Neural crest cell (in vitro differentiated cells): ENCODE measurements at places on chromosomes 4 and X. TPM values are rescaled to one million over a fixed set of nuclear protein-coding genes. Genes with fewer than 3 reads are reported as not detected.

HTN1 gene
- not detected in 2 replicates for total RNA-seq

- no peaks in the 10 kb centered on the region for H3K4me1 ChIP-seq
- no peak for DNase-seq
- H3K27me3 ChIP-seq, result no peaks in the 10 kb centered on the region
- peaks cover 30% of the 10 kb centered on the region for H3K36me3 ChIP-seq
Observed at GRCh38 chr4:751676-752075, 46.0 kb downstream of the PCGF3 start.

DNA sequence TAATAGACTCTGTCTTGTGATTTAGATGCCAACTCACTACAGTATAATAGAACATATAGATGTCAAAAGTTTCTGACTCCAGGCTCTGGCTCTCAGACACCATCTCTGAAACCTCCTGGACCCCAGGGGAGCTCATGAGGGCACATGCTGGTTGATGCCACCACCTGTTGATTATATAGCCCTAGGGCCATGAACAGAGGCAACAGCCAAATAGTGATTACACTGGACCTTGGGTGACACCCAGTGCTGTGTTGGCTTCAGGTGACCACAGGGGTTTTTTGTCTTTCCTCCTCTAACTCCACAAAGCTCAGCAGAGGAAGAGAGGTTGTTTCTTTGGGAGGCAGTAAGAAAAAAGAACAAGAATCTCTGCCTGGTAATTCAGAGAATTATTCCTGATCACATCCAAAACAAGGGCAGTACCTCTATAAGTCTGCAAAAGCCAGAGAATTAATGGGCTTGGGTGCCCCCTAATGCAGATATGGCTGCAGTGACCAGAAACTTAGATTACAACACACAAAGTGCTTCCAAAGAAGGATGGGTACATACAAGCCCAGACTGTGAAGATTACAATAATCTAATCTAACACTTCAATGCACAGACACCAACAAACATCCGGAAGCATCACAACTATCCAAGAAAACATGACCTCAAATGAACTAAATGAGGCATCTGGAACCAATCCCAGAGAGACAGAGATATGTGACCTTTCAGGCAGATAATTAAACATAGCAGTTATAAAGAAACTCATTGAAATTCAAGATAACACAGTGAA lies 1920.6 kb downstream of the ARAP2 start:
- no peak for DNase-seq
- H3K27me3 ChIP-seq, result no peaks in the 10 kb centered on the region

ASB11 gene
- total RNA-seq, result not detected in 2 replicates

TMEM129 gene
- 36.6 and 37.4 TPM in 2 replicates for total RNA-seq

DNA sequence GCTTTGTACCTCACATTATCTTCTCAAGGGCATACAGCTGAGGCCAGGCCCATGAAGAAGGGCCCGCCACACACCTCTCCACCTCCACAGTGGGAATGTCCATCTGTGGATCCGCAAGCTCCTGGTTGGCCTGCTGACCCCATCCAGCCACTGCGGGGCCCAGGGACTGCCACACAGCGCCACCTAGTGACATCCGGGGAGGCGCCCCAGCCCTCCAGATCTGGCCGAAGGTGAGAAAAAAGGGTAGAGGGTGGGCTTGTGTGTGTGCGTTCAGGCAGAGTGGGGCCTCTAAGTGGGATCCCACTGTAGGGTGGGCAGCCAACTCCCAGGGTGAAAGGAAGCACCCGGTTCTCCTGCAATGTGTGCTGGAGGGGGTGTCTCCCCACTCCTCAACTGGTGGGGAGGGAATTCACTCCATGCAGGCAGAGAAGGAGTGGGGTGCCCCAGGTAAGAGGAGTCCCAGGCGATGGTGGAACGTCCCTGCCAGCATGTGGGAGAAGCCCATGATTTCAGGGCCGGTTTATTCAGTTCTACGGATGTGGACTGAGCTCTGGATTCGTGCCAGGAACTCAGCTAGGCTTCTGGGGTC lies 117.3 kb downstream of the ENPP6 start:
- no peaks in the 10 kb centered on the region for H3K27me3 ChIP-seq
- no peak overlapping the region for H3K4me3 ChIP-seq
- peak; percentile 67 for DNase-seq
- no peaks in the 10 kb centered on the region for H3K36me3 ChIP-seq

- H3K4me1 ChIP-seq, result peaks cover 22% of the 10 kb centered on the region
- no peaks in the 10 kb centered on the region for H3K36me3 ChIP-seq
- no peak for DNase-seq
- H3K27ac ChIP-seq, result peak overlapping the region; percentile 98
- H3K4me3 ChIP-seq, result peak overlapping the region; percentile 100
Observed at GRCh38 chr4:140154572-140154891, 548 bp upstream of the MAML3 start.

DNA sequence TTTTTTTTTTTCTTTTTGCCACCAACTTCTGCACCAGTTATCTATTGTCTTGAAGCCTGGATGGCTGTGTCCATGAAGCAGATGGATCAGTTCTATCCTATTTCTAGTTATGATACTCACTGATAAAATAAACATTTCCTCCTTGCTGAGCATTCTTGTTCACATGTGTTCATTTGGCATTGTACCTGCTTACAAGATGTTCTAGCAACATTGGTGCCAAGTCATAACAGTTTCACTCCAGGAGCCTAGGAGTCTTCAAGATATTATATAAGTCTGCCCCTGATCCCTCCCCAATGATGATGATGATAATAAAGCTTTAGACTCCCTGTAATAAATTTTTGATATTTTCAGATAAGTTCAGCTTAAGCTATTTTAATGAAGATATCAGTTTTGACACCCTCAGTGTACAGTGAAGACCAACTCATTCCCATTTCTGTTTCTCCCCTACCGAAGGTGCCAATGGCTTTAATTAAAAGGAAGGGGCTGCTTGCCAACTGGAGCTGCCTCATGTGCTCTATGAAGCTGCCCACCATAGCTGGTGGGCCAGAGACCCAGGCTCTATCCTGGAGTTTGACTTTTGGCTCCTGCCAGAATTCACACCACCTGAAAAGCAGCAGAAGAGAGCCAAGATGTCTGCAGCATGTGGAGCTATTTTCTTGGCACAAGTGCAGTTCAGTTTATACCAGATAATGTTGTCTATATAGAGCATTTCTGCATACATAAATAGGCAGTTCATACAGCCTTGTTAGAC lies 265.4 kb upstream of the TET2 start:
- DNase-seq, result no peak
- no peak overlapping the region for H3K27ac ChIP-seq
- no peaks in the 10 kb centered on the region for H3K4me1 ChIP-seq
- no peaks in the 10 kb centered on the region for H3K36me3 ChIP-seq

ZNF630 gene
- total RNA-seq, result 1.7 and 2.1 TPM in 2 replicates
